ENCODE measurements at places on chromosomes 16 and 17.

GRCh38 chr17:74785096-74785980 is 9.2 kb upstream of the NAT9 start:
- DNase-seq = no peak

DNA sequence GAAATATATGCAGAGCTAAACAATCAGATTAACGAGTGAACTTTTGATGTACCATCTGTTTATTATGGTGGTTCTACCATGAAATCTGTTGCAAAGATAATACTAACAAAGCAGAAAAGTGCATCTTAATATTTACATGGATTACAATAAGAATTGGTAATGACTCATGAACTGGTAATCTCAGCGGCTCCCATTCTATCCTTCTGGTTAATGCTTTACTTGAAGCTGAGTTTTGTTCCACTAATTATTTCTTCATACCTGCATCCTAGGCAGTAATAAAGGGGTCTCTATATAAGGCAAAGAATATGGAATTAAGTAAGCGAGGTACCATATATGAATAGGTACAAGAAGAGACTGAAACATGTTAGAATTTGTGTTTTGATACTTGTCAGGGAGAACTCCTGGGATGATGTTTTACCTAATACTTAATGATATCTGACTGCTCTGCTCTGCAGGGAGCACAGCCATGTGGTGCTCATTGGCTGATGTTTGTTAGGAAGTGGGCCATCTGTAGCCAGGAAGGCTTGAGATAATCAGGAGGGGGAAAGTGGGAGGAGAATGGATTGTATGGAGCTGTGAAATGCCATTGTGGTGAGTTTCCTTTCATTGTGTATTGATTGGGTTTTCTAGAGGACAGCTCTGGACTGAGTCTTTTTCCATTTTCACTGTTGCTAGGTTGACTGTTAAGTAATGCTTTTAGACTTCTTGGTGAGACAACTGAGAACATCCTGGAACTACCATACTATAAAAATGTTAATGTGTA is 52.6 kb downstream of the MAP2K6 start:
- no peak for DNase-seq

DNA sequence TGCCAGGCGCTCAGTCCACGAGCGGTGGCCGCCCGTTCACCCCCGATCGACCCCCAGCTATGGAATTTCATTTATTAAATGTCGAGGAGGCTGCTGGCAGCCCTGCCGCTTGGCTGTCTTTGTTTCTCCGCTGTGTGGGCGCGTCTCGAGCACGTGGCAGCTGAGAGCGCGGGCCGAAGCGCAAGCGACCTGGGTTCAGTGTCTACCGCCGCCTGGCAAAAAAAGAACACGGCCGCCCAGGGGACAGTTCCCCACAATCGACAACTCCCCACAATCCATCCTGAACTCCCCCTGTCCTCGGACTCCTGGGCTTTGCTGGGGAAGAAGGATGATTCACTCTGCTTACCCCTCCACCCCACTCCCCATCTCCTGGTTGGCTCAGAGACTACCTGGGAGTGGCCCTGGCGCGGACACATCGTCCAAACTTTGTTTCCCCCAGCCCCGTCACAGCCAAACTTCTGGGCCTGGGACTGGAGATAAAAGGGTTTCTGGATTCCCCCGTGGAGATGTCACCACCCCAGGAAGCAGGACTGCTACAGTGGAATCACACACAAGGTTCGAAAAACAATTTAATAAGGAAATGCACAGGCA is 1.7 kb upstream of the ANKRD13B start:
- DNase-seq = no peak

DNA sequence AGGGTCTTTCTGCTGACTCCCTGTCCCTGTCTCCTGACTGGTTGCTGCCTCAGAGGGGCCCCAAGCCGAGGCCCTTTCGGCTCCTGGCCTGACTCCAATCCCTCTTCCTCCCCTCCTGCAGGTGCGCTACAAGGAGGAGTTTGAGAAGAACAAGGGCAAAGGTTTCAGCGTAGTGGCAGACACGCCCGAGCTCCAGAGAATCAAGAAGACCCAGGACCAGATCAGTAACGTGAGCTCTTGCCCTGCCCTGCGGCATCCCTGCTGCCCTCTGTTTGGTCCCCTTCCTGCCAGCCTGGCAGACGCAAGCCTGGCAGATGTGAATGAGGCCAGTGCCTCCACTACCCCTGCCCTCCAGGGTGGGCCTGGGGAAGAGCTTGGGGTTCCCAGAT is 27.1 kb upstream of the LASP1NB start:
- DNase-seq = no peak

GRCh38 chr17:7922845-7923628 is 6.6 kb downstream of the KCNAB3 start:
- DNase-seq = peak; percentile 37

DNA sequence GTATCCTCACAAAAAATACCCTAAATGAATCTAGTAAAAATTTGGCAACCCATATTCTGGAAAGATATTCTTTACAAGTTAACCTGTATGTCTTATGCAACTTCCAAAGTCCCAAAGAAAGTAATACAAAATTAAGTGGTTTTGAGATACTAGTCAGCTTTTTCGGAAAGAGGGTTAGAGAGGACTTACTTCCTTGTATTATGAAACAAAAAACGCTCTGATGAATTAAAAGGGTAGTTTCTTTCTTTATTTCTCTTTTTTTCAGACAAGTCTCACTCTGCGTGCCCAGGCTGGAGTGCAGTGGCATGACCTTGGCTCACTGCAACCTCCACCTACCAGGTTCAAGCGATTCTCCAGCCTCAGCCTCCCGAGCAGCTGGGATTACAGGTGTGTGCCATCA is 51.6 kb downstream of the KANSL1 start:
- no peak for DNase-seq

Measured in AG04450 (cell line).